Left lung (tissue), 14 donors: ENCODE measurements at places on chromosomes 5 and 9. TPM values are rescaled to one million over a fixed set of nuclear protein-coding genes. Genes with fewer than 3 reads are reported as not detected.

DNA sequence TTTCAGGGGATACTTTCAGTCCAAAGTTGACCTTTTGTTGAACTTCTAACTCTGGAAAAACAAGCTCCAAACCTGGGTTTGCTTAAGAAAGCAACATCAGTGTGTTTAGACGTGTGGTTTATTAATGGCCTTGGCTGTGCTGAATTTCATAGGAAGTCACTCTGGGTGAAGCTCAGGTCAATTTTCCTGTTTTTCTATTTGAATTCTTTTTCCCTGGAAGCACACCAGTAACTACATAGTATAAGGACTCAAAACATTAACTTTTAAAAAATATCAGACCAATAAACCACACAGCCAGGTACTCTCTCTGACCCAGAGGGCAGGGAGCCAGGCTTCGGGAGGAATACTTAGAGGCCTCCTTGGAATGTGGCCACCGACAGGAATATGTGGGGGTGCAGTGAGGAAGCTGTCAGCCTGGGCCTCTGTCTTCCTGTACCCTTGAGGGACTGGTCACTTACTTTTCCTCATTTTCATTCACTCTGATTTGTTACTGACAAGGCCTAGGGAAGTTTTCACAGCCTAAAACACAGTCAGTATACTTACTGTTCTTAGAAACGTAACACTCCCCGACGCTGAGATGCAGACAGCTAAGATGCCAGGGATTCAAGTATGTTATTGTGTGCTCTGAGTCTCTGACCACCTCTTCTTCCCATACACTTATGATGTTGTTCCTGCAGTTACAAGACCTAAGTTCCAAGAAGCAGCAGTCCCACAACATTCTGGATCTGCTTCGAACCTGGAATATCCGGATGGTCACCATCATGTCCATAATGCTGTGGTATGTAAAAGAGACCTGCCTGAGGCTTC, 18.9 kb downstream of the SLC22A5 start:
- peak overlapping the region; percentile 92 for H3K27ac ChIP-seq
- no peaks in the 10 kb centered on the region for H3K36me3 ChIP-seq
- no peak overlapping the region for H3K4me3 ChIP-seq
- peaks cover 27% of the 10 kb centered on the region for H3K4me1 ChIP-seq

IL13 gene
- not detected for total RNA-seq

GRCh38 chr5:61159070-61159469, 3.2 kb downstream of the SMIM15 start:
- H3K27me3 ChIP-seq: no peaks in the 10 kb centered on the region
- H3K4me3 ChIP-seq: no peak overlapping the region

DNA sequence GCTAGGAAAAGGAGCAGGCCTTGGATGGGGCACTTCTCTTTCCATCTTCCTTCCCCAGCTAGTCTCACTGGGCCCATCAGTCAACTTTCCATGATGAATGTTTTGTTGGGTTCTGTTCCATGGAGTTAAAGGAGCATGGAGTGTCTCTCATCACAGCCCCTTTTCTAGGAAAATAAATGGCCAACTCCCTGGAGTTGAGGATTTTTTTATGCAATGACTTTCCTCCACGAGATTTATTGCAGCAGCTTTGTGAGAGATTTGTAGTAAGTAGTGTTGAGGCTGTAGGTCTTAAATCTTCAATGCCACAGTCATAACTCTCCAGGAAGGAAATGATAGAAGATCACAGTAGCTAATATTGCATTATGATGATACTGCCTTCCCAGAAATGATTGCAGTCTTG, 45.6 kb upstream of the SLC44A1 start:
- no peak overlapping the region for H3K27ac ChIP-seq
- no peaks in the 10 kb centered on the region for H3K27me3 ChIP-seq
- H3K4me3 ChIP-seq: no peak overlapping the region
- H3K36me3 ChIP-seq: no peaks in the 10 kb centered on the region
- H3K4me1 ChIP-seq: no peaks in the 10 kb centered on the region

NPR3 gene
- total RNA-seq: 33.9 TPM

- no peaks in the 10 kb centered on the region for H3K27me3 ChIP-seq
- no peak overlapping the region for H3K4me3 ChIP-seq
- H3K27ac ChIP-seq: no peak overlapping the region
- H3K4me1 ChIP-seq: no peaks in the 10 kb centered on the region
- no peak for DNase-seq
Observed at GRCh38 chr9:121455527-121456239, 44.0 kb downstream of the GGTA1 start.

DNA sequence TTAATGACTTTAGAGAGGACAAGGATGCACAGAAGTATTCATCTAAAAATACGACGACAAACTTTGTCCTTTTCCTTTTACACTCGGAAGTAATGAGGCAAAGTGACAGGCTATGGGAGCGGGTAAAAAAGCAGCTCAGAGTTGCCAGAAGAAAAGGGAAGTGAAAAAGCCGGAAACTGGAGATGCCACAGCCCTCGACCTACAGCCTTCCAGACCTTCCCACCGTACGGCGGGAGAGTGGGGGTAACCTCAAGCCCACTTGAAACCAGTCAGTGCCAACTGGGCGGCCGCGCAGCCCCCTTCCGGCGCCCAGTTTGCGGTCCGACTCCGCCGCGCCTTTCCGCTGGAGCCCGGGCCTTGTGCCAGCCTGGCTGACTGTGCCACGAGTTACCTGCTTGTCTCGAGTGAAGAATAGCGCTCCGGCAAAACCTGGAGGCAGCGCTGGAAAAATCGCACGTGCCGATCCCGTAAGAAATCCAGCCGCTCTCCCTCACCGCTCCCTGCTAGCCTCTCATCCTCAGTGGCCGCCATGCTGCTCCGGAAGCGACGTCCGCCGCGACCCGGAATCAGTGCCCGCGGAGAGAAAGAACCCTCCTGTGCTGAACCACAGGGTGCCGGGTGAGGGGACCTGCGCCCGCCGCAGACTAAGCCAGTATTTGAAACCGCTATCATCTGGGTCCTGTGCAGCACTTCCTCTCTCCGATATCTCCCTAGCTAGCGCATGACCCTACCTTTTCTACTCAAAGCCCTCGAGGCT, at the start of gene PGGT1B:
Gene PGGT1B, minus strand, starts transcription at position 557 of the 757 bp plus-strand sequence. Its CDS starts 26 bp downstream, at position 531.
- H3K4me3 ChIP-seq: peak within 1 kb of the TSS; percentile 65
- no peaks in the 10 kb centered on the region for H3K36me3 ChIP-seq
- peak within 1 kb of the TSS; percentile 83 for H3K27ac ChIP-seq
- peak; percentile 68 for DNase-seq
- peaks cover 41% of the 10 kb centered on the region for H3K4me1 ChIP-seq

DNA sequence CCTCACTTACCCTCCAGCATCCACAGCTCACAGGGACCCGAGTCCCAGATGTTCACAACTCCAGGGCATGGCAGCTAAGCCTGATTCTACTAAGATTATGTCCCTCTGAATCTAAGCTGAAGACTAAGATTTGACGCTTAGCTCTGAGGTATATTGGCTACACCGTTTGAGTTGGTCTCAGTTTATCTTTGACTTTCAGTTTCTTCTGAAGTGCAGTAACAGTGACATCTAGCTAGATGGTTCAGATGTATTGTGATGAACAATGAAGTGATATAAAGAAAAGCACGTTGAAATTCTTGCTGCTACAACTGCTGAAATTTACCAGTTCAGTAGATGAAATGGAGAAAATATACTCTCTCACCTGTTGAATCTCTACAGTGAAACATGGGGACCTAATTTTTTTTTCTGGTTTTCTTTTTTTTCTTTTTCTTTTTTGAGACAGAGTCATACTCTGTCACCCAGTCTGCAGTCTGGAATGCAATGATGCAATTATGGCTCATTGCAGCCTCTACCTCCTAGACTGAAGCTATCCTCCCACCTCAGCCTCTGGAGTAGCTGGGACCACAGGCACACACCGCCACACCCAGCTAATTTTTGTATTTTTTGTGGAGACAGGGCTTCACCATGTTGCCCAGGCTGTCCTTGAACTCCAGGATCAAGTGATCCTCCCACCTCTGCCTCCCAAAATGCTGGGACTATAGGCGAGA, 15.7 kb downstream of the RFK start:
- peaks cover 5% of the 10 kb centered on the region for H3K4me1 ChIP-seq
- H3K27me3 ChIP-seq: no peaks in the 10 kb centered on the region
- no peak overlapping the region for H3K27ac ChIP-seq
- DNase-seq: no peak
- H3K4me3 ChIP-seq: no peak overlapping the region

DNA sequence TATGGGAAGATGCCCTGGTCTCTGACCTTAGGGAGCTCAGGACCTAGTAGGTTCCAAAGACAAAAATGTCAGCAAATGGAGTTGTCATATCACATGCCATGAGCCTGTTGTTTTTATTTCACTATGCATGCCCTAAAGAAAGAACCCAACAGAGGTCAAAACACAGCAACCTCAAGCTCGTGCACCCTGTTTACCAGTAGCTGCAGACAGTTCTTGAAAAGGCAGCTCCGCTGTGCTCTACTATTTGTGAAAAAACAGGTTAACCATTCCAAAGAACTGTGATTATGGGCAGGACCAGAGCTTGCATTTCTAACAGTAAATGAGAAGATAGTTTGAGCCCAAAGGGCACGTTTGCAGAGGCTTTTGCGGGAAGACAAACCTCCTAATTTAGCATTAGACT, 22.8 kb downstream of the ITK start:
- no peak overlapping the region for H3K27ac ChIP-seq
- no peak overlapping the region for H3K4me3 ChIP-seq
- H3K4me1 ChIP-seq: no peaks in the 10 kb centered on the region
- DNase-seq: no peak
- H3K36me3 ChIP-seq: no peaks in the 10 kb centered on the region

DNA sequence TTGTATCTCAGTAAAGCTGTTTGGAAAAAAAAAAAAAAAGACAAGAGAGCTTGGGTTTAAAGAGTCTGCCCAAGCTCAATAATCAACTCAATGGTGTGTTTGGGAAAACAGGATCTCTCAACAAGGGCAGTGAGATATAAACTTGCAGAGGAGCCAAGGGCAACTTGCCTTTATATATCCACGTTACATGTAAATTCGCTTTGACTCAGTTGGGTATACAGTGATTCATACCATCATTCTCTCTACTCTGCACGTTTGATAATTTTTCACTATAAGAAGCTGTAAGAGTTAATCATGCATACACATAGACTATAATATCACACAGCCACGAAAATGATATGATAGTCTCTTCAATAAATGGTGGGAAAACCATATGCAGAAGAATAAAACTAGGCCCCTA, 24.9 kb downstream of the ADAM19 start:
- H3K27ac ChIP-seq: no peak overlapping the region
- no peaks in the 10 kb centered on the region for H3K27me3 ChIP-seq
- peaks cover 17% of the 10 kb centered on the region for H3K4me1 ChIP-seq
- no peak for DNase-seq
- H3K36me3 ChIP-seq: no peaks in the 10 kb centered on the region

DNA sequence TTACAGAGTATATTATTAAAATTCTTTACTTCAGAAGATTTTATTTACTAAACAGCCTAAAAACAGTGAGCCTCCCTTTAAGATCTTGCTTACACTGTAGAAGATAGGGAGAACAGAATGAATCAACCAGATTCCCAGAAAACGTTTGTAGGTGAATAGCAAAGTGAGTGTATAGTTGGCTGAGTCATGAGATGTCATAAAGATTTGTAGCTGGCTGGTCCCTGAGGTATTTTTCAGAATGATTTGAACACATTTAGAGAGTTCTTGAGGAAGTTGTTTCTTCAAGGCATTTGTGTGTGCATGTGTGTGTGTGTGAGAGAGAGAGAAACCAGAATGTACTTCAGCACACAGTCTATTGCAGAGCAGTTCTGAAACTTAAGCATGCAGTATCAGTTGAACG, 159.4 kb upstream of the PRR16 start:
- no peak overlapping the region for H3K4me3 ChIP-seq
- no peak overlapping the region for H3K27ac ChIP-seq
- no peaks in the 10 kb centered on the region for H3K4me1 ChIP-seq
- no peaks in the 10 kb centered on the region for H3K27me3 ChIP-seq
- no peaks in the 10 kb centered on the region for H3K36me3 ChIP-seq
